ENCODE measurements at places on chromosomes 3 and 15.
A peak's percentile ranks its signal among the peaks of the same experiment; 100 is the strongest.

DNA sequence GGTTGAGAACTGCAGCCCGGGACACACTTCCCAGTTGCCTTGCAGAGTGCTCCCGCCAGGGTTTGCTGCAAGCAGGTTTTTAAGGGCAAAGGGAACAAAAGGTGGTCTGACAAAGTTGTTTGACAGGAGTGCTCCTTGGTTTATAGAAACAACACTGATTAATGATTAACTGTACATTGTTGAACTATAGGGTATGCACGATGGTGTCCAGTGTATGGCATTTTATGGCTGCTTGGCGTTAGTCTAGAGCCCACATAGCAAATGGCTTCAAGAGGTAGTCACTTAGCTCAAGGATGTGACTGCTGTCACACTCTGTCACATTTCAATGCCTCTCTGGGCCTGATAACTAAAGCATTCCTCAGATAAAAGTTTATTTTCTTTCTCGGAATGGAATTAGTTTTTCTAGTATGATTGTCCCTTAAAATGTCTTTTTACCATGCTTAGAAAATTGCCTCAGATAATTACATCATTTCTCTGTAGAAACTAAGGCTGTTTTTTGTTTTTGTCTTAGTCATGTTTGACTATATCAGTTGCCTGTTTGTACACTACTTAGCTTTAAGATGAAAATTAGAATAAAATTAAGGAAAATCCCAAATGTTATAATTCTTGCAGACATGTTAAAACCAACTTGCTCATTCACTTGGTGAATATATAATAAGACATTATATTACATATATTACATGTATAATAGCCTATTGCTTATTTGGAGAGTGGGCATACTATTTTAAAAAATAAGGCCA is 61.3 kb upstream of the GATM start:
- no peak overlapping the region for H3K27ac ChIP-seq
- H3K4me1 ChIP-seq = no peaks in the 10 kb centered on the region

- no peak overlapping the region for H3K4me3 ChIP-seq
- no peaks in the 10 kb centered on the region for H3K4me1 ChIP-seq
- peaks cover 18% of the 10 kb centered on the region for H3K36me3 ChIP-seq
Measured at GRCh38 chr3:149736953-149737205, 15.4 kb downstream of the COMMD2 start.

DNA sequence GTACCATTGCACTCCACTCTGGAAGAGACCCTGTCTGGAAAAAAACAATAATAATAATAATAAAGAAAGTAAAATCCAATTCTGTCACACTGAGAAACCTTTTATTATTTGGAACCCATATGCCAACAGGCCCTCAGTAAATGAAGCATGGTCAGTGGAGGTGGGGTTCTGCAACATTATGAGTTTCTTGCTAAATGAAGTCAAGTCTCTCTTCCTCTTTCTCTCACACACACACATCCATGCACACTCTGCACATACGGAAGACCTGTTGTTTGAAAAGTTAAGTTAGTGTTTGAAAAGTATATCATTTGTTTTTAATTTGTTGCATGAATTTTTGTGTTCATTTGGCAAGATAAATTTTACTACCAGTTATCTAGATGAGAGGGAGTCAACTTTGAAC is 27.8 kb downstream of the GAP43 start:
- H3K4me1 ChIP-seq = no peaks in the 10 kb centered on the region
- H3K36me3 ChIP-seq = no peaks in the 10 kb centered on the region
- H3K27me3 ChIP-seq = peaks cover 8% of the 10 kb centered on the region
- no peak overlapping the region for H3K4me3 ChIP-seq
- no peak for DNase-seq

GRCh38 chr3:186440891-186441290 is 78.9 kb upstream of the DGKG start:
- H3K27ac ChIP-seq = no peak overlapping the region
- H3K4me3 ChIP-seq = no peak overlapping the region
- no peak for DNase-seq
- H3K4me1 ChIP-seq = no peaks in the 10 kb centered on the region

GRCh38 chr3:185409957-185410356 is 47.0 kb downstream of the MAP3K13 start:
- H3K36me3 ChIP-seq = no peaks in the 10 kb centered on the region
- no peak for DNase-seq
- H3K4me3 ChIP-seq = no peak overlapping the region
- no peaks in the 10 kb centered on the region for H3K4me1 ChIP-seq
- H3K27me3 ChIP-seq = peaks cover 11% of the 10 kb centered on the region

GRCh38 chr3:132549890-132550578 is 47.0 kb upstream of the ACKR4 start:
- peak overlapping the region; percentile 65 for H3K27ac ChIP-seq
- no peak for DNase-seq
- H3K27me3 ChIP-seq = no peaks in the 10 kb centered on the region
- peaks cover 26% of the 10 kb centered on the region for H3K4me1 ChIP-seq

- peaks cover 58% of the 10 kb centered on the region for H3K36me3 ChIP-seq
- H3K4me3 ChIP-seq = no peak overlapping the region
- H3K4me1 ChIP-seq = no peaks in the 10 kb centered on the region
Measured at GRCh38 chr3:129505341-129505740, 23.1 kb upstream of the RHO start.

- no peaks in the 10 kb centered on the region for H3K27me3 ChIP-seq
- DNase-seq = no peak
- no peaks in the 10 kb centered on the region for H3K36me3 ChIP-seq
- H3K27ac ChIP-seq = no peak overlapping the region
- H3K4me1 ChIP-seq = no peaks in the 10 kb centered on the region
- no peak overlapping the region for H3K4me3 ChIP-seq
Measured at GRCh38 chr3:11914651-11915050, 68.0 kb upstream of the TAMM41 start.

DNA sequence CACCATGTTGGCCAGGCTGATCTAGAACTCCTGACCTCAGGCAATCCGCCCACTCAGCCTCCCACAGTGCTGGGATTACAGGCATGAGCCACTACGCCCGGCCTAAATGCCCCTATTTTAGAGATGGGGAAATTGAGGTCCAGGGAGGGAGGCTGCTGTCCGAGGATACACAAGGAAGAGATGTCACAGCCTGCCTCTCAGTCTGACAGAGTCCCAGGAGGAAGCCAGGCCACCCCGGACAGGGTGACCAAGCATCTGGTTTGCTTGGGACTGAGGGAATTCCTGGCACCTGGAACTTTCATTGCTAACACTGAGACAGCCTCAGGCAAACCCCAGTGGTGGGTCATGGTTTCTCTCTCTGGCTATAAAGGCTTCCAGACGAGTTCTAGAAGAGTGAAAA is 30.6 kb upstream of the ADAMTS7 start:
- H3K27me3 ChIP-seq = no peaks in the 10 kb centered on the region
- no peak overlapping the region for H3K4me3 ChIP-seq
- H3K27ac ChIP-seq = no peak overlapping the region
- no peak for DNase-seq
- H3K4me1 ChIP-seq = no peaks in the 10 kb centered on the region

- H3K36me3 ChIP-seq = no peaks in the 10 kb centered on the region
- no peak for DNase-seq
- no peaks in the 10 kb centered on the region for H3K4me1 ChIP-seq
- H3K27me3 ChIP-seq = no peaks in the 10 kb centered on the region
Measured at GRCh38 chr3:178155521-178155920, 380.7 kb upstream of the KCNMB2 start.

DNA sequence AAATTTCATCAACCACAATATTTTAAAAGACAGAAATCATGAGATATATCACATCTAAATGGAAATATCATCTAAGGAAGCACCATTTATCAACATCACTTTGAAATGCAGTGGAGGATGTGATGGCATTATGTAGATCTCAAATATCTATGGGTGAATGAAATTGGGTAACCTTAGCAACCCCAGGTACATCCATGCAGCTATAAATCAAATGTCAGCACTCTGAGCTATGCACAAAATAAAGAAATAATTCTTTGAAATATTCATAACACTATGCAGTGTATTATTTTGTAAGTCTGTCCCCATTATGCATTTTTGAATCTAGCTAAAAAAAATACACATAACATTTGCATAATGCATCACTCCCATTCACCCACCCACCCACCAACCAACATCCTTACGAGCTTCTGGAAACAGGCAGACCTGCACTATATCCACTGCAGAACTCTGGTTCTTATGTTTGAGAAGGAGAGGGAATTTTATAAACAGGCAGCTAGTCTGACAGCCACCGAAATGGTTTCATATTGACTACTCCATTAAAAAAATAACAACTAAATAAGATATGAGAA is 186.8 kb downstream of the SHOX2 start:
- H3K27ac ChIP-seq = no peak overlapping the region
- no peak for DNase-seq
- no peaks in the 10 kb centered on the region for H3K36me3 ChIP-seq
- no peak overlapping the region for H3K4me3 ChIP-seq
- H3K4me1 ChIP-seq = no peaks in the 10 kb centered on the region

- H3K4me3 ChIP-seq = no peak overlapping the region
- DNase-seq = no peak
- no peaks in the 10 kb centered on the region for H3K4me1 ChIP-seq
- H3K27me3 ChIP-seq = no peaks in the 10 kb centered on the region
Measured at GRCh38 chr3:165192610-165193192, 3.5 kb downstream of the SLITRK3 start.

DNA sequence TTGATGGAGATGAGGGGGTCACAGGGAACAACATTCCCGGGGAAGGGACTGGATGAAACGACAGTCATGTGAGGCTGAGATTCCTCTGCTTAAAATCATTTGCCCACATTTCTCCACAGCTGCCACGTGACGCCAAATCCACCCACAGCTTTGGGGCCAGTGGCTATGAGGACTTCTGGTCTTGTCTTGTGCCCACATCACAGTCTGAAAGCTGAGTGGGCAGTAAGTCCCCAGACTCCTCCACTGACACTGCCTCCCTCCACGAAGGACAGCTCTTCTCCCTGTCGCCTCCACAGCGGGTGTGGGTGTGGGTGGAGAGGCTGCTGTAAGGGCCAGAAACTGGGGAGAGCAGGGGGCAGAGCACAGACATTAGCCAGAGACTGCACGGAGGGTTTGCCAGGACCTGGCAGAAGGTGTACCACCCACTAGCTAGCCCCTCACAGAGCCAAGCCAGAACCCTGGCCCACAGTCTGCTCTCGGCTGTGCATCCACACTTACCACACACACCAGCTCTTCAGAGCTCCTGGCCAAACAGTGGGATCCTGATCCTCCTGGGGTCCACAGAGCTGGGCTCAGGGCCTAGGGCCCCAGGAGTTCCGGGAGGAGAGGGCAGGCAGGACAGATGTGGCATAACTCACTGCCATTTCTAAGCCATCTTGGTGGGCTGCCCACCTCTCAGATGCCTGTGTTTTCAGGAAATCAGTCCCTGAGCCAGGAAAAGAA is 24.2 kb downstream of the RAB6B start:
- no peak for DNase-seq
- peaks cover 9% of the 10 kb centered on the region for H3K27me3 ChIP-seq
- no peak overlapping the region for H3K27ac ChIP-seq
- H3K4me3 ChIP-seq = no peak overlapping the region
- H3K36me3 ChIP-seq = no peaks in the 10 kb centered on the region

DNA sequence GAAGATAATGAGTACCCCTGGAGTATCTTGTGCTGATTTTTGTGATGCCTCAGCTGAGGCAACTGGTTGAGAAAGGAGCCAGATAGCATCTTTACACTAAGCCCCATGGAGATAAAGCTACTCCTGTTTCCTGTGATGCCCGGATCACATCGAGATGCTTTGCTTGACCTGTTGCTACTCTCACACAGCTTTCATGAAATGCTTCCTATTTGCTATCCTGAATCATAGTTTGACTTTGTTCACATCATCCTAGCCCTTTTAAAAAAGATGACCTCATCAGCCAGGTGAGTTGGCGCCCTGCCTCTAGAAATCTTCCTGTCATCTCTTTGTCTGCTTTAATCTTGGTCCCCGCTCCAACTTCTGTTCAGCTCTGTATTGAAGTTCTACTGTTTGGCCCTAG is 409.6 kb upstream of the TBL1XR1 start:
- no peaks in the 10 kb centered on the region for H3K27me3 ChIP-seq
- H3K4me3 ChIP-seq = no peak overlapping the region
- peaks cover 22% of the 10 kb centered on the region for H3K4me1 ChIP-seq
- H3K27ac ChIP-seq = no peak overlapping the region
- DNase-seq = no peak

GRCh38 chr3:157093096-157093495 is 66.9 kb downstream of the CCNL1 start:
- H3K4me3 ChIP-seq = no peak overlapping the region
- peaks cover 23% of the 10 kb centered on the region for H3K4me1 ChIP-seq
- no peak overlapping the region for H3K27ac ChIP-seq
- no peak for DNase-seq
- no peaks in the 10 kb centered on the region for H3K36me3 ChIP-seq
- H3K27me3 ChIP-seq = peaks cover 19% of the 10 kb centered on the region

- no peak overlapping the region for H3K4me3 ChIP-seq
- H3K36me3 ChIP-seq = no peaks in the 10 kb centered on the region
- H3K27ac ChIP-seq = no peak overlapping the region
- peaks cover 6% of the 10 kb centered on the region for H3K4me1 ChIP-seq
Measured at GRCh38 chr15:60835974-60836373, 357.0 kb upstream of the ICE2 start.

DNA sequence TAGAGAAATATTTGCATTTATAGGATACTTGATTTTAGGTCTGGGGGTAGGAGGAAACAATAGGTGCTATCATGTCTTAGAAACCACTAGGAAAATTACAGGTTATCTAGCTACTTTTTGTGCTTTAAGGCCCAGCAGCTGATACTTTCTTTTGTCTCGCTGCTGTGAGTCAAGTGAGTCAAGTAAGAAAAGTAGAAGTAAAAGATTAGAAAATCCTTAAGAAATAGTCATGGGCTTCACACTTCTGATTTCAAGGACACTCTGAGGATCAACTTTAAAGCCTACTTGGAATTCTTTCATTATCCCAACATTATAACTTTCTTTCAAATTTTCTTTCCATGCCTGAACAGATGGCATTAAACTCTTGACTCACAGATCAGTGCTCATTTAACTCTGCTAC is 95.2 kb upstream of the RBMS3 start:
- H3K27me3 ChIP-seq = no peaks in the 10 kb centered on the region
- H3K4me1 ChIP-seq = peaks cover 7% of the 10 kb centered on the region
- DNase-seq = no peak
- H3K36me3 ChIP-seq = no peaks in the 10 kb centered on the region

- DNase-seq = no peak
- H3K4me1 ChIP-seq = no peaks in the 10 kb centered on the region
- H3K36me3 ChIP-seq = peaks cover 40% of the 10 kb centered on the region
- no peak overlapping the region for H3K4me3 ChIP-seq
- H3K27ac ChIP-seq = no peak overlapping the region
- no peaks in the 10 kb centered on the region for H3K27me3 ChIP-seq
Measured at GRCh38 chr3:71491154-71491752, 92.3 kb downstream of the FOXP1 start.

- no peaks in the 10 kb centered on the region for H3K27me3 ChIP-seq
- H3K27ac ChIP-seq = no peak within 1 kb of the TSS
- DNase-seq = no peak
- no peaks in the 10 kb centered on the region for H3K4me1 ChIP-seq
Measured at GRCh38 chr3:70312336-70312735, at the start of gene MDFIC2. TSS of gene MDFIC2 (minus strand) at chr3:70312638. CDS start at chr3:70311973, 665 bp downstream.

GRCh38 chr3:52453496-52454249 is at the start of gene TNNC1:
TSS of gene TNNC1 (minus strand) at chr3:52454041. CDS start at chr3:52454015, 26 bp downstream.
- H3K27me3 ChIP-seq = no peaks in the 10 kb centered on the region
- no peak within 1 kb of the TSS for H3K4me3 ChIP-seq
- peaks cover 16% of the 10 kb centered on the region for H3K36me3 ChIP-seq
- no peak for DNase-seq
- peaks cover 26% of the 10 kb centered on the region for H3K4me1 ChIP-seq
- peak within 1 kb of the TSS; percentile 96 for H3K27ac ChIP-seq

- no peak overlapping the region for H3K4me3 ChIP-seq
- H3K27ac ChIP-seq = no peak overlapping the region
- peaks cover 7% of the 10 kb centered on the region for H3K4me1 ChIP-seq
Measured at GRCh38 chr3:38651153-38651789, 1.8 kb upstream of the SCN5A start.

Data from DND-41 (cell line).